Activated CD4-positive, alpha-beta T cell treated with anti-CD3 and anti-CD28 coated beads, Interleukin-2, amount 10 ng/mL, durations not matched to agents 7 days and 5 days (primary cell): ENCODE measurements at places on chromosomes 2 and 18. TPM values are rescaled to one million over a fixed set of nuclear protein-coding genes. Genes with fewer than 3 reads are reported as not detected.

- DNase-seq: no peak
Observed at GRCh38 chr18:39198376-39198775, 1632.8 kb upstream of the CELF4 start.

- DNase-seq: peak; percentile 43
Observed at GRCh38 chr2:68448671-68449653, 18.1 kb downstream of the FBXO48 start.

GRCh38 chr2:223526106-223526505 is 76.1 kb downstream of the SCG2 start:
- DNase-seq: no peak

DNA sequence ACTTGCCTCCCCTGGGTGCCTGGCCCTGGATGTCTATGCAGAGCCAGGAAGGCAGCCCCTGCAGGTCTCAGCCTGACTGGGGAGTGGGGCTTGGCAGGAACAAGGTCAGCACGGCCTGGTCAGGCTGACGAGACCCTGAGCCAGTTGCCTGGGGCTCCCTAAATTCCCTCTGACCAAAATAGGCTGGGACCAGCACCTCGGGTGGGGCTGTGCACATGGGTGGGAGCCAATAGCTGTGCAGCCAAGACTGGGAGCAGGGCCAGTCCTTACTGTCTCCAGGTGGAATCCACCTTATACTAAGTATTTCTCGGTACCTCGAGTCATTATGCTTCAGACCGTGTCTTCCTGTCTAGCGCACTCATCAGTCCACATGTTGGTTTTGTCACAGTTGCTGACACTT is 11.4 kb upstream of the IL1R2 start:
- no peak for DNase-seq

Gene DAW1
- total RNA-seq: not detected

- no peak for DNase-seq
Observed at GRCh38 chr2:39068299-39069135, 52.3 kb downstream of the SOS1 start.

Gene HOXD11
- not detected for total RNA-seq

DNA sequence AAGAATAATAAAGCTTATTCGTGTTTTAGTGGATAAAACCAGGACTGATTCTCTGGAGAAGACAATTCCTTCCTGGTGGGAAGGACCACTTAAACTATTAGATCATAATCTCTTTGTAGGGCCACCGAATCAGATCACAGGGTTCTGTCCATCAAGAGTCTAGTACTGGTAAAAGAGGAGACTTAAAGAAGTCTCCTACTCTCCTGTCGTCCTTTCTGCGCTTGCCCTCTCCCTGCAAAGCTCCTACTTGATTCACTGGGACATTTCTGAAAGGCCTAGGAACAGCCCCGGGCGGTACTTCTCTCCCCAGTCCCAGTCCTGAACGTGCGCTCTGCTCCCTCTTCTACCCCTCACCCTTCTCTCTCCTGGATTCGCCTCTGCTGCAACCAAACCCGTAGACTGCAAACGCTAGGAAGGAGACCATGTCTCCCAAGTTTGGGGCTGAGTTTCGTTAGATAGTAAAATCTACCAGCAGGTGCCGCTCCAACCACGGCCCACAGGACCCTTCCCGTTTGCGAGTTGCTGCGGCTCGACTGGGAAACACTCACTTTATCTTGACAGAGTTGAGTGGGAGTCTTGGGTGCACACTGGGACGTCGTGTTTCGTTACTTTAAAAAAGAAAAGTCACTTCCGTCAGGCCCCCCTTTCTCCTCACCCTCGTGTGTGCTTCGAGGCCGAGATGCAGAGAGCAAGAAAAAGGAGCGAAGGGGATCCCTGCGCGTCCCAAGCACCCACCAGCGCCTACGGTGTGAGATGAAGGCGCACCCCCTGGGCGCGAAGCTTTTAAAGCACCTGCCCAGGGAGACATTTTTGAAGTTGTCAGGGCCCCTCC is 923 bp downstream of the FIGLA start:
- peak; percentile 75 for DNase-seq

Gene ANKRD36
- total RNA-seq: 59.5 TPM

Gene MEIS1
- total RNA-seq: not detected

DNA sequence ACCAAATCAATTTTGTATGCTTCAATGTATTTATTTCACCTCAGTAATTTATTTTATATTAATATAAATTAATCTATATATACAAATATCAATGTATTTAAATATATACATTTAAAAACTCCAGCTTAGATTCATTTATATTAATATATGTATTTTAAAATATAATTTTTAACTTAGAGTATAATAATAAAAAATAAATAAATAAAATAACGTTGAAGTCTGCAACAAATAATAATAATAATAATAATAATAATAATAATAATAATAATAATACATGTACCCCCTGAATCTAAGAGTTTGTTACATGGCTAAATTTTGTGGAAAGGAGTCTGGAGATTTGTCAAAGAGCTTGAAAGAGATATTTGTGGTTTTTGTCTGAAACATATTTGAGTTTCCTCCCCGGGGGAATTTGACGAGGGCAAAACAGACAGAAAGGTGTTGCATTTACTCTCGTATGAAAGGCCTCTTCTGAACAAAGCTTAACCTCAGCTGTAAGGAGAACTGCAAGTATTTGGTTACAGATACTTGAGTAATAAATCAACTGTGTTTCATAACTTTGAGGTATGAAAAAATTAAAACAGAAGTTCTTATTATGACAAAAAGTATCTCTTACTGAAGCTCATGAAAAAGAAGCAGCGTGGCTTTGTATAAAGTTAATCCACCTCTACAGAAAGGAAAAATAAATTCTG is 93.4 kb downstream of the CDH19 start:
- no peak for DNase-seq

GRCh38 chr2:214628091-214628490 is 181.4 kb downstream of the BARD1 start:
- DNase-seq: no peak

Gene FIGN
- total RNA-seq: not detected

Gene COL6A3
- 0.87 TPM for total RNA-seq

GRCh38 chr2:151159109-151159662 is 102.5 kb downstream of the RBM43 start:
- no peak for DNase-seq

GRCh38 chr18:48290162-48290926 is 118.8 kb downstream of the ZBTB7C start:
- DNase-seq: no peak

- DNase-seq: no peak
Observed at GRCh38 chr2:29583104-29583503, 338.3 kb downstream of the ALK start.

Gene ALPI
- total RNA-seq: not detected

Gene DCDC2C
- total RNA-seq: not detected

- DNase-seq: no peak
Observed at GRCh38 chr2:197245829-197246804, 64.5 kb downstream of the ANKRD44 start.

DNA sequence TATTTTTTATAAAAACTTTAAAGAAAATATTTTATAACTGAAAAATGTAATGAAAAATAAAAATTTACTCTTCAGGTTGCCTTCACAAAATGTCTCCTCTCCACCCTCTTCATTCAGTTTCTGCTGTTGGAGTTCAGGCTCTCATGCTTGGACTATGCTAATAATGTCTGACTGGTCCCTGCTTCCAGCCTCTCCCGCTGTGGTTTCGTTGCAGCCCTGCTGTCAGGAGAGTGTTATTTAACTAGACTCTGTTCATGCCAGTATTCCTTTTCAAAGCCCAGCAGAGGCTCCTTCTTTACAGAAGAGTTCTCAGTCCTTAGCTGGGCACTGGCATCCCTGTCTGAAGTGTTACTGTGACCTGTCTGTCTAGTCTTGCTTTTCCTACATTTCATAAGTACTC is 40.4 kb downstream of the CLIP4 start:
- no peak for DNase-seq

DNA sequence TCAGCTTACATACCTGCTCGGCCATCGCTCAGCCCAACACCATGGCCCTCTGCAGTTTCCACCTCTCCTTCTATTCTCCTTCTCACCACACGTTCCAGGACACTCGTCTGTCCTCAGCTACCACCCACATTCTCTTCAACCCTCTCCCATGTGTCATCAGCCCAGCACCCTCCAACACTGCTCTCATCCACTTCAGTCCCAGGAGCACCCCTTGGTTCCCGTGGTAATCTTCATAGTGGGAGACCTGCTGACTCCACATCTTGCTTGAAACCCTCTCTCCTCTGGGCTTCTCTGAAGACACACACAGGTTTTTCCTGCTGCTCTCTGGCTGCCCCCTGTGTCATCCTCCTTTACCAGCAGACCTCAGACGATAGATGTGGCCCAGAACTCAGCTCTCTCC is 228.7 kb downstream of the GBX2 start:
- no peak for DNase-seq

GRCh38 chr2:108806371-108807113 is 20.0 kb downstream of the CCDC138 start:
- no peak for DNase-seq

Gene TMEM214
- total RNA-seq: 73.2 TPM

Gene ARHGAP25
- 97.8 TPM for total RNA-seq

Gene KCNF1
- total RNA-seq: not detected

DNA sequence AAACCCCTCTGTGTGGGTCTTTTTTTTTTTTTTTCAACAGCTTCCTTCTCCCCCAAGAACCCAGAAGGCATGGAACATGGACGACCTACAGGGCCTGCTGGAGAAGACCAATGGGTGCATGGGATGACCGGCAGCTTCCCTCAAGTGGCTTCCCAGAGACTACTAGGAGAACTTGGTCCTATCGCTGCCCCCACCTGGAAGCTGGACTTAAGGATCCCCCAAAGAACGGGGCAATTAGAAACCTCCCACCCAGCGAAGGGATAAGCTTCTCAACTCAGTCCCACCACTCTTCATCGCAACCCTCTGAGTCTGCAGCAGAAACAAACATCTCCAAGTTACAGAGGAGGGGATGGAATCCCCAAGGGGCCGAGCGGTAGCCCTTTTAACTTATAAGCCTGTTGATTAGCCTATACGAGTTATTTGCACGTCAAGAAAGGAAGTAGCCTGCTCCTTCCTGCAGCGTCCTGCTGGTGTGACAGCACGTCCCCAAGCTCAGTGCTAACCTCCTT is 1.4 kb downstream of the ACTR1B start:
- DNase-seq: no peak

Gene COL3A1
- not detected for total RNA-seq

DNA sequence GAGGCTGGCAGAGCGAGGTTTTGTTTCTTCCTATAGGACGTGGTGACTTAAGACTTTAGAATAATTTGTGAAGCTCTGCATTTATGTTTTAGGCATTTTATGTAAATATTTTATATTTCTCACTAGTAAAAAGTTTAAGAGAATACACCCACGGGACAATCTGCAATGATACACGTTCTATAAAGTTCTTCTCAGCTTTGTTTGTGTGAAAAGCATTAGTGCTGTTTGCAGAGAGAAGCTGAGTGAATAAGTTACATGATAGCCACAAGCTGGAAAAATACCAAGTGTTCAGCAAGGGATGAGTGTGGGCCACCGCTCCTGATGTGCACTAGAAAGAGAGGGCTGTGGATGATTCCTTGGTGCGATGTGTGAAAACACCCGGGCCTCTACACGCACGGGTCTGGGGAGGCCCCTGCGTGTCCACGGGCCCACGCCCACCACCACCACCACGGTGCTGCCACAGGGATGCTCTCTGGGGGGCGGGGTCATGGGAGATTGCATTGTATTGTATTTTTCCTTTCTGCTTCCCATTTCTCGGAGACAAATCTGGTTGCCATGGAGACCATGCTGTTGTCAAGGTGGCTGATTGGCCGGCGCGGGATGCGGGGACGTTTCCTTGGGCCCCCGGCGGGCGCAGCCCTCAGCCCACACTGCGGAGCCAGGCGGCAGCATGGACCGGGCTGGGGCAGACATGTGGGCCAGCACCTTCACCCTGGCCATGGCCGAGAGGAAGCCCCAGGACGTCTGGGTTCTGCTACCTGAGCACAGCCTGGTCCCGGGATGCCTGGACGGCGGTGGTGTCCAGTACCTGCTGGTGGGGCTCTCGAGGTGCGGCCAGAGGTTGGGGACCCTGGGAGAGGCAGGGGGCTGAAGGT is at the start of gene RTP5:
Gene RTP5, plus strand, starts transcription at position 643 of the 875 bp plus-strand sequence. Its CDS starts 28 bp downstream, at position 671.
- no peak for DNase-seq

- no peak for DNase-seq
Observed at GRCh38 chr2:18345848-18346247, 214.6 kb downstream of the RDH14 start.

Gene PTPRN
- total RNA-seq: not detected

Gene ABCG8
- not detected for total RNA-seq

DNA sequence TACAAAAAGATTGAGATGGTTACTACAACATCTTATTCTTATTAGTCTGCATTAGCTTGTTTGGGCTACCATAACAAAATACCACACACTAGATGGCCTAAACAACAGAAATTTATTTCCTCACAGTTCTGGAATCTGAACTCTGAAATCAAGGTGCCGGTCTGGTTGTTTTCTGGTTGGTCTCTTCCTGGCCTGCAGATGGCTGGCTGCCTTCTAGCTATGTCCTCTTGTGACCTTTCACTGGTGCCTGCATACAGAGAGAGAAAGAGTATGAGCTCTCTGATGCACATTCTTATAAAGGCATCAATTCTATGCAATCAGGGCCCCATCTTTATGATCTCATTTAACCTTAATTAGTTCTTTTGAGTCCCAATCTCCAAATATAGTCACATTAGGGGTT is 696.5 kb downstream of the TDRD15 start:
- no peak for DNase-seq

GRCh38 chr18:75489493-75490190 is 62.1 kb upstream of the SMIM21 start:
- no peak for DNase-seq

DNA sequence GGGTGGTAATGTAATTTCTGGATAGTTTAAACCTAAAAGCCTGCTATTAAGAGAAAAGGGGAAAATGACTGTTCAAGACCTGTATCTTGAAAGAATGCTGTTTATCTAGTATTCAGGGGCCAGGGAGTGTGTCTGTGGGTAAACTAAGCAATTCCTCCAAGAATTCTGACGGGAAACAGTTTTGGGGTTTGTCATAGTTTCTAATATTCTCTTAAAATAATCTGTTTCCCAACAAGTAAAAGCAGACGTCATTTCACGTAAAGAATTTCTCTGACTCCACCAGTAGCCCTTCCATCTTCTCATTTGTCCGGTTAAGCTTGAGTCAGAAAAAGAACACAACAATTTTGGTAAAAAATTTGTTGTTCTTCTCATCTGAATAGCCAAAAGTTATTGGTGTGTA is 232.1 kb upstream of the EPAS1 start:
- no peak for DNase-seq

Gene NT5DC4
- total RNA-seq: not detected

Gene IL1R2
- total RNA-seq: 0.52 TPM

DNA sequence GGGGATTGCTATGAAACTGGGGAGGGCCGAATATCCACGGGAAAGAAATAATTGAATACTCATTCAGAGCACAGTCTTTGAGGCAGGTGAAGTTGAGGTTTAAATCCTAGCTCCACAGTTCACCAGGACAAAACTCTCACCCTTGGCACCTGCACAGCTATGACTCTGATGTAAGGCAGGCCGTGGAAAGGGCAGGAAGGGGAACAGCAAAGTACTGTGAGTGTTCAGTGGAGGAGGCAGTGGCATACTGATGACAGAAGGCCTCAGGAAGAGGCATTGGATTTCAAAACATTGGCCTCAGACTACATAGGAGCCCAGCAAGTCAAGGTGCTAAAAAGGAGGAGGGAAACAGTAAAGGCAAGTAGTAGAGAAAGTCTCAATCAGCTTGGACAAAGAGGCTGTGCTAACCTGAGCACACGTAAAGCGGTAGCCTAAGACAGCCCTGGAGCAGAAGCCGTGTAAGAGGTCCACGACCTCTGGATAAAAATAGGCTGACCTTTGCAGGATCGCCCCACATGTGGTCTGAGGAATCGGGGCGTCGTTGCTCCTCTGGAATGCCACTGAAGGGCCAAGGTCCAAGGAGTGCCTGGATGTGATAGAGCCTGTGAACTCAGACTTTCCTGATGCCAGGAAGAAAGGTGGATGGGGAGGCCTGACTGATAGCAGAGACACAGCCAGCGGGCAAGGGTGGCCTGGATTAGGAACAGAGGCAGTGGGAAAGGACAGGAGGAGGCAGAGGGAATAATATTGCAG is 243.6 kb downstream of the PID1 start:
- no peak for DNase-seq
